Activated naive CD4-positive, alpha-beta T cell treated with anti-CD3 and anti-CD28 coated beads for 36 hours (primary cell): ENCODE measurements at places on chromosomes 5 and 9. TPM values are rescaled to one million over a fixed set of nuclear protein-coding genes. Genes with fewer than 3 reads are reported as not detected.

The NME5 gene
- not detected for total RNA-seq

The TRIM36 gene
- total RNA-seq, result 0.17 TPM

The CDX1 gene
- total RNA-seq, result not detected

The NR4A3 gene
- total RNA-seq, result 3.8 TPM

The HMGCS1 gene
- 105 TPM for total RNA-seq

The GZMA gene
- total RNA-seq, result not detected

The NOTCH1 gene
- 71.4 TPM for total RNA-seq

The BARX1 gene
- 0.21 TPM for total RNA-seq

The DIRAS2 gene
- total RNA-seq, result not detected

GRCh38 chr5:180563994-180564393, 27.3 kb downstream of the SCGB3A1 start:
- H3K36me3 ChIP-seq, result peaks cover 45% of the 10 kb centered on the region
- no peak overlapping the region for H3K27ac ChIP-seq
- H3K4me3 ChIP-seq, result no peak overlapping the region
- DNase-seq, result peak; percentile 30

- H3K27me3 ChIP-seq, result no peaks in the 10 kb centered on the region
- no peak overlapping the region for H3K4me3 ChIP-seq
- no peak overlapping the region for H3K27ac ChIP-seq
- H3K36me3 ChIP-seq, result no peaks in the 10 kb centered on the region
- no peaks in the 10 kb centered on the region for H3K4me1 ChIP-seq
- peak; percentile 3 for DNase-seq
These were observed 3.9 kb downstream of the MAMDC4 start for GRCh38 chr9:136856079-136856476.

- no peak for DNase-seq
- peaks cover 6% of the 10 kb centered on the region for H3K4me1 ChIP-seq
- peaks cover 10% of the 10 kb centered on the region for H3K36me3 ChIP-seq
These were observed 168.9 kb downstream of the MAPKAP1 start for GRCh38 chr9:125538092-125538473.

DNA sequence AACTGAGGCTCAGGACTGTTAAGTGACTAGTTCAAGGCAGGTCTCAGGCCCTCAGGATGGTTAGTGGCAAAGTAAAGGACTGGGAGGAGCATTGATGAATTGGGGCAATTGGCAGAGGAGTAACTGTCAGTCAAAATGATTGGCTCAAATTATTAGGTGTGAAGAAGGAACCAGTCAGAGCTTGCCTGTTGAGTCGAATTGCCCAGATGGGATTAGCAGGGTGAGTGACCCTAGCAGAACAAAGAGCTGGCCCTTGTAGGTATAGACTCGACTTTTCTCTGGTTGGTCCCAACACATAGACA, 2.6 kb upstream of the NSD1 start:
- no peaks in the 10 kb centered on the region for H3K27me3 ChIP-seq
- no peak for DNase-seq
- no peak overlapping the region for H3K27ac ChIP-seq
- H3K36me3 ChIP-seq, result peaks cover 13% of the 10 kb centered on the region
- H3K4me1 ChIP-seq, result peaks cover 39% of the 10 kb centered on the region
- H3K4me3 ChIP-seq, result no peak overlapping the region

DNA sequence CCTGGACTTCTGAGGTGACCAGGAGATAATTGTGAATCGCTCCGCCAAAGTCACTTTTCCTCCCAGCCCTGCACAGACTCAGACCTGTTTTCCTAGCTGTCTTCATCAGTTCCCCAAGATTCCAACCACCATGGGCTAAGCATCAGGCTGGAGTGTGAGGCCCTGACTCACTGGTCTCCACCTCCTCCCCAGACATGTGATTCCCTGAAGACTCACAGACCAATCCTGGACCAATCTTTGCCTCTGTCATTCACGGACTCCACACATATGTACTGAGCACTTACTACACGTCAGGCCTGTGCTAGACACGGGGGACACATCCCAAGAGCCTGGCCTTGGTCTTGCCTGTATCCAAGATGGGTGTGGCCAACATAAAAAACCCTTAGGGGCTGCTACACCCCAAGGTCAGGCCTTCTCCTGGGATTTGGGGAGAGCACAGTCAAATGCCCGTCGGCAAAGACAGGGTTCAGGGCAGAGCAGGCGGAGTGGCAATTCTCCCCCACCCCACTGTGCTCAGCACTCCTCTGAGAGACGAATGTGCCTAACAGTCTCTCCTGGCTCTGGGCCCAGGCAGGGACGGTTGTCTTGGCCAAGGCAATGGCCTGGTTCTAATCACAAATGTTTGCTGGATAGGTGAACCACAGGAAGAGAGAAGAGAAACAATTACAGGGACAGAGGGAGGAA, 11.9 kb downstream of the EEIG1 start:
- H3K36me3 ChIP-seq, result peaks cover 16% of the 10 kb centered on the region
- peak overlapping the region; percentile 99 for H3K27ac ChIP-seq
- no peaks in the 10 kb centered on the region for H3K27me3 ChIP-seq
- peaks cover 96% of the 10 kb centered on the region for H3K4me1 ChIP-seq
- peak overlapping the region; percentile 72 for H3K4me3 ChIP-seq
- peak; percentile 68 for DNase-seq

DNA sequence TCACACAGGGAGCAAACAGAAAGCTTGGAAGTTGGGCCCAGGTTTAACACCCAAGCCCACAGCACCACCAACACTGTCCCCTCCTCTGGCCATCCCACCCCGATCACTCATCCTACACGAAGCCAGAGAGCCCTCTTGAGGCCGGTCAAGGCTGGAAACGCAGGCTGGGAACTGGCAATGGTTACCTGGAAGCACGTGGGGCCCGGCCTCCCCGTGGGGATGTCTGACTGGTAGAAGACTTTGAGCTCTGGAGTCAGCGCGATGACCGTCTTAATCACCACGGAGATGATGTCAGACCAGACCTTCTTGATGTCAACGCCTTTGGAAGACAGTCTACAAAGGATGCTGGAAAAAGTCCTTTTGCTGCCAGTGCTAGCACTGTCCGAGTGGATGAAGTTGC, 104.1 kb downstream of the TTLL11 start:
- H3K27me3 ChIP-seq, result no peaks in the 10 kb centered on the region
- H3K27ac ChIP-seq, result no peak overlapping the region
- DNase-seq, result no peak
- no peaks in the 10 kb centered on the region for H3K4me1 ChIP-seq
- no peak overlapping the region for H3K4me3 ChIP-seq
- peaks cover 2% of the 10 kb centered on the region for H3K36me3 ChIP-seq

DNA sequence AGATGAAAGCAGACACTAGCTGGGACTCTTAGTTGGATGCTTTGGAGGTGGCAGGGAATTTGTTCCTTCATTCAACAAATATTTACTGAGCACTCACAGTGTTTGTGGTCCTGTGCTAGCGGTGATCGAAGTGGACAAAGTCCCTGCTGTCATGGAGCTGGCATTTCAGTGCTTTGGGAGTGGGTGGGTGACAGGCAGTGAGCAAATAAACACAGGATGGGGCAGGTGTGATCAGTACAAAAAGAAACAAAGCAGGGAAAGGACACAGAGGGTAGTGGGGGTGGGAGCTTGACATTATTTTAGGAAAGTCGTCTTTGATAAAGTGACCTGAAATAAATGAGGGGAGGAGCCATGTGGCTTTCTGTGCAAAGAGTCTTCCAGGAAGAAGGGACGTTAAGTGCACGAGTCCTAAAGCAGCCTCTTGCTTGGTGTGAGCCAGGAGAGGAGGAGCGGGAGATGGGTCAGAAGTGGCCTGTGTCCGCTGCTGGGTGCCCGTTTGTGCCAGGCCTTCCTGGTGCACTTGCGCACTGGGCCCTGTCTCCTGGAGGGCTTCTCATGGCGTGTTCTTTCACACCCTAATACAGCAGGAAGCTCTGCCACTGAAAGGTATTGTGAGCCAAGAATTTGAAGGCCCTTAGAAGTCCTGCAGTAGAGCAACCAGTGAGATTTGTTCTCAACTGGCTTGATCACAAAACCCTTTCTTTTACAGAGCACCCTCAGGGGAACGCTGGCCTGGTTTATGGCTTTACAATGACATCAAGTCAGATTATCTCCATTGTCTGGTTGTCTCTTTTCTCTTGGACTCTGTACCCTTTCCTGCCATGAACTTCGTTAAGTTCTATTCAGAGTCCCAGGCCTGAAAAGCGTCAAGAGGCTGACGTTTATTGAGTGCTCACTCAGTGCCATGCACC, 14.8 kb downstream of the NDST1 start:
- H3K4me3 ChIP-seq, result no peak overlapping the region
- DNase-seq, result no peak
- H3K36me3 ChIP-seq, result no peaks in the 10 kb centered on the region
- H3K4me1 ChIP-seq, result no peaks in the 10 kb centered on the region
- H3K27ac ChIP-seq, result no peak overlapping the region

DNA sequence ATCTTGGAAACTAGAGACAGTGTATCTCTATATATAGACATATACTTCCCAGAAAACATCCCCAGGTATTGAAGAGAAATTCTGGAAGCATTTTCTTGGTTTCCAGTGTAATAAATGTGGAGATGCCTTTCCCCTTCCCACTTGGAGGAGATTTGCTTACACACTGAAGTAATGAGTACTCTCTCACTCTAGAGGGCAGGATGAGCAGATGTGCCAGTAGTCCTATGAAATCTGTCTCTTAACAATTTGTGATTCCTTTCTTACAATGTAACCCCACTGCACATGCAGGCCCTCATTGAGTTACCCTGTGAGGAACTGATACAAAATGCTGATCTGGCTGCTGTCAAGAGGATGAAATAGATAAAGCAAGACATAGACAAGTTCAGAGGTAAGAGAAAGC, 567.2 kb downstream of the SLCO4C1 start:
- H3K27me3 ChIP-seq, result no peaks in the 10 kb centered on the region
- DNase-seq, result no peak
- no peak overlapping the region for H3K4me3 ChIP-seq
- no peaks in the 10 kb centered on the region for H3K4me1 ChIP-seq
- no peaks in the 10 kb centered on the region for H3K36me3 ChIP-seq
- no peak overlapping the region for H3K27ac ChIP-seq

DNA sequence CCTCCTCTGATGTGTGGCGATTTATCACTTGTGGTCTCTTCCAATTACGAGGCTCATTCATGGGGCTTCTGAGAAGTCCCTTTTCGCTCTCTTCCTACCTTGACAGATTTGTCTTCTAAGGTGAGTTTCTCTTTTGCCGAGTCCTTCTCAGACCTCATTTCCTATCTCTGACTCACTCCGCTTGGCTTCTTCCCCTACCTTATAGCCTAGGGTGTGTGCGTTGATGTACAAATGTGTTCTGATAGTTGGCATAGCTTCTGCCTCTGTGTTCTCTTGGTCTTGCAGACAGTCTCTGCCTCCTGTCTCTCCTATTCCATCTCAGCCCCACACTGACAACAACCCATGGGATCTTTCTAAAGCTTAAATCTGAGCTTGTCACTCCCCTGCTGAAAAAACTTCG, 56.9 kb upstream of the SHB start:
- H3K4me1 ChIP-seq, result no peaks in the 10 kb centered on the region
- H3K27me3 ChIP-seq, result peaks cover 11% of the 10 kb centered on the region
- no peak for DNase-seq
- H3K27ac ChIP-seq, result no peak overlapping the region

DNA sequence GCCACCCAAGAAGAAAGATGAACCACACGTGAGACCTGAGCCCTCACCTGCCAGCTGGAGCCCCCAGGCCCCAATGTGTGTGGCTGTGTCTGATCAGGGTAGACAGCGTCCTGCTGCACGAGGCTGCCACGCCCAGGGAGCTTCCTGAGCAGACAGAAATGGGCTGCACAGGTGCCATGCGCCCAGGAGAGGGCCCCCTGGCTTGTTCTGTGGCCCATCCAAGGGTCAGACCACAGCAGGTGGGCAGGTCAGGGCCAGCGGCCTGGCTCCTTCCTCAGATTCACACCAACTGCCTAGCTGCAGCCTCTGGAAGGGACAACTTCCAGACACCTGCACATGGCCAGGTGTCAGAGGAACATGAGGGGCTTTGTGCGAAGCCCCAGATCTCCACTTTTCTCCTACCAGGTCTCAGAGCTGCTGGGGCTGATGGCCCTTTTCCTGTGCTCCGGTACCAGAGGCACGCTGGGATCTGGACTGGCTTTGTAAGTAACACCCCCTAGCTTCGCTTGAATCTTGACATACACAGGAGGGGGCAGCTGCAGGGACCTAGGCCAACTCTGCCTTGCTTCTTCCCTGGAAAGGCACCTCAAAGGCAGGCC, 10.8 kb downstream of the SARDH start:
- peaks cover 10% of the 10 kb centered on the region for H3K27me3 ChIP-seq
- no peak overlapping the region for H3K27ac ChIP-seq
- no peak overlapping the region for H3K4me3 ChIP-seq
- H3K4me1 ChIP-seq, result peaks cover 4% of the 10 kb centered on the region
